ENCODE measurements at places on chromosomes 2 and 18.

DNA sequence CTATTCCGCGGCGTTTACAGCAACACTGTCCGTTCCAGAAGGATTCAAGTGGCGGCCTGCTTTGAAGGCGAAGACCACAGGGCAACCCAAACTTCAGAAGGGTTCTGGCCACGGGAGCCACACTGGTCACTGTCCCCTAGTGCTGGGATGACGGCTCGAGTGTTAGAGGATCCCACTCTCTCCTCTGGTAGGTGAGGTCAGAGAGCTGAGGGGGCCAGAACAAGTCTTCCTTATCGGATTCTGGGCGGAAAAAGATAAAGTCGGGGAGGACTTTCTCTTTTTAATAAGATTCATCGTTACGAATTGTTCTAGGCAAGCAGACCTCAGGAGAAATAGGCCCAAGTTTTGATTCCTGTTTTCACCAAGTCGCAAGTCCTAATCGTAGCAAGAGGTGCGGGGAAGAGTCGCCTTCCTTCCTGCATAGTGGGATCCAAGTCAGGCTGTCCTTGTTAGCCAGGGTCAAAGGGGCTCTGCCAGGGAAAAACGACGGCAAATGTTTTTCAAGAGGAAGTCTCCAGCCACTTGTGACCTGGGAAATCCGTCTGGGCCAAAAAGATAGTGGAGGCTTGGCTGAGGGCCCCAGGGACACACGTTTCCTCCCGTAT, 864 bp upstream of the MYL12A start:
- no peak for DNase-seq

DNA sequence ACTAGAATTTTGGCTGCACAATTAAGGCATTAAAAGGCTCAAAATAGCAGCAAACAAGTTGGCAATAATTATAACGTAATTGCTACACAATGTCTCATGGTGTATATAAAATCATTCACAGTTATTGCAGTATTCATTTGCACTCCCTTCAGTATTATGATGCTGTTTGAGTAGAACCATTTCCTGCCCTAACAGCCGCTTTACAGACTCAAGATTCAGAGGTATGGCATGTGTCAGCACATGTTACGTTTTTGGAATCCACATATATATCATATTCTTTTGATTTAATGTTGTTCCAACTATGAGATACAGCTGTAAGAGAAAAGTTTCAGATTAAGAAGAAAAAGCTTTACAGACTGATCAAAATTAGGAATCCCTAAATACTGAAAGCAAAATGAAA, 56.3 kb upstream of the NCKAP5 start:
- DNase-seq, result no peak

GRCh38 chr18:8980496-8980895, 122.0 kb upstream of the NDUFV2 start:
- no peak for DNase-seq

GRCh38 chr2:198327526-198327925, 523.1 kb downstream of the PLCL1 start:
- DNase-seq, result no peak

- no peak for DNase-seq
These were observed 8.6 kb downstream of the SH3RF3 start for GRCh38 chr2:109137616-109138015.

DNA sequence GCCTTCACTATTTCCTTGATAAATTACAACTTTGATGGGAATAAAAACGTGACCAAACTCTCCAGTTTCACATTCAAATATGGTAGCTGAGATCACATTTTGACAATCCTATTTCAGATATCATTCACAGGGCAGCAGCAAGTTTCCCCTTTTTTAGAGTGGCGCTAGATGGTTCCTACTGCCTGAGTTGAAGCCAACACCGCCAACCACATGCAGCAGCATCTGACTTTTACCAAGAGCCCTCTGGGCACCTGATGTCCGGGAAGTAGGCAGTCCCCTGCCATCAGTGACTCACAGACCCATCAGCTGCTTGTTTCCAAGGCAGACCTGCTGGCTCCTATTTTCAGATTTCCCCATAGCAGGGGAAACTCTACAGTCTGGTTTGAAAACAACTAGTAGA, 4.0 kb upstream of the MREG start:
- DNase-seq, result no peak

GRCh38 chr18:77067291-77068061, 65.1 kb downstream of the MBP start:
- peak; percentile 58 for DNase-seq

GRCh38 chr2:75431763-75432162, 129.0 kb downstream of the EVA1A start:
- DNase-seq, result no peak

DNA sequence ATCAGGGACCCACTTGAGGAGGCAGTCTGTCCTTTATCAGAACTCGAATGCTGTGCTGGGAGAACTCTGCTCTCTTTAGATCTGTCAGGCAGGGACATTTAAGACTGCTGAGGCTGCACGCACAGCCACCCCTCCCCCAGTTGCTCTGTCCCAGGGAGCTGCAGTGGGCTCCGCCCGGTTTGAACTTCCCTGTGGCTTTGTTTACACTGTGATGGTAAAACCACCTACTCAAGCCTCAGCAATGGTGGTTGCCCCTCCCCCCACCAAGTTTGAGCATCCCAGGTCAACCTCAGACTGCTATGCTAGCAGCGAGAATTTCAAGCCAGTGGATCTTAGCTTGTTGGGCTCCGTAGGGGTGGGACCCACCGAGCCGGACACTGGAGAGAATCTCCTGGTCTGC, 11.8 kb upstream of the LHCGR start:
- DNase-seq, result no peak

DNA sequence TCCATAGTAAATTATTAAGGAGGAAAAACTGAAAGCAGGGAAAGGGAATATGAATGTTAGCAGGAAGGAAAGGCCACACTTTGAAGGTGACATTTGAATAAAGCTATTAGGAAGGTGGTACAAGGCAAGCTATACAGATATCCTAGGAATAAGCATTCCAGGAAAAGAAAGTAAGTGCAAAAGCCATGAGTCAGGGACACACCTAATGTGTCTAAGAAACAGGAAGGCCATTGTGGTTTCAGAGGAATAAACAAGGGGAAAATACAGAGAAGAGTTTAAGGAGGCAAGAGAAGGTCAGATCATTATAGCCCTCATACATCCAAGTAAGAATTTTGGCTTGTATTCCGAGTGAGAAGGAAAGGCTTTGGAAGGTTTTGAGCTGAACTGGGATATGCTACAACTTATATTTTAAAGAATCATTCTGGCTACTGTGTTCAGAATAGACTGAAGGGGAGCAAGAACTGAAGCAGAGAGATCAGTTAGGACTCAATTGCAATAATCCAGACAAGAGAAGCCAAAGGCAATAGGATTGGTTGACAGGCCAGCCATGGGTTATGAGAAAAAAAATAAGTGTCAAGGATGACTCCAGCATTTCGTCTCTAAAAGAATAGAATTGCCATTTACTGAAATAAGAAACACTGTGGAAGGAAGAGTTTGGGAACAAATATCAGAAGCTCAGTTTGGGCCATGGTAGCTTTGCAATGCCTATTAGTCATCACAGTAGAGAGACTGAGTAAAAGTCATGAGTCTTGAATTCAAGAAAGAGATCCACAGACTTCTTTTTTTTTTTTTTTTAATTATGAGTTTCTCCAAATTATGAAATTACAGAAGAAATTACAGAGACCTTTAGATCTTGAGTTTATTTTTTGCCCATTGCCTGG, 11.3 kb downstream of the RAD51AP2 start:
- no peak for DNase-seq

GRCh38 chr2:1750933-1751766, 6.8 kb upstream of the PXDN start:
- peak; percentile 11 for DNase-seq

DNA sequence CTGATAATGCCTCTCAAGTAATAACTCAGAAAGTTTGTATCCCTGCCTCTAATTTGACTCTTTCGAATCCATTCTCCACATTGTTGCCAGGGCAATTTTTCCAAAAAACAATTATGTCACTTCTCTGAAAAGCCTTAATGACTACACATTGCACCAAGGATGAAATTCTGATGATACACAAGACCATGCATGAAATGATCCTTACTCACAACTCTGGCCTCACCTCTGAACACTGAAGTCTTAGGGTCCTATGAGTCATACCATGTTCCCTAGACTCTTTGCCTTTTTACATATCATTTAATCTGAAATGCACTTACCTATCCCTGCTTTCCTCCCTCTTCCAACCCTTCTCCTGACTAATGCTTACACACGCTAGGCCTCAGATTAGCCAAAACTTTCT, 51.0 kb downstream of the WDPCP start:
- no peak for DNase-seq

DNA sequence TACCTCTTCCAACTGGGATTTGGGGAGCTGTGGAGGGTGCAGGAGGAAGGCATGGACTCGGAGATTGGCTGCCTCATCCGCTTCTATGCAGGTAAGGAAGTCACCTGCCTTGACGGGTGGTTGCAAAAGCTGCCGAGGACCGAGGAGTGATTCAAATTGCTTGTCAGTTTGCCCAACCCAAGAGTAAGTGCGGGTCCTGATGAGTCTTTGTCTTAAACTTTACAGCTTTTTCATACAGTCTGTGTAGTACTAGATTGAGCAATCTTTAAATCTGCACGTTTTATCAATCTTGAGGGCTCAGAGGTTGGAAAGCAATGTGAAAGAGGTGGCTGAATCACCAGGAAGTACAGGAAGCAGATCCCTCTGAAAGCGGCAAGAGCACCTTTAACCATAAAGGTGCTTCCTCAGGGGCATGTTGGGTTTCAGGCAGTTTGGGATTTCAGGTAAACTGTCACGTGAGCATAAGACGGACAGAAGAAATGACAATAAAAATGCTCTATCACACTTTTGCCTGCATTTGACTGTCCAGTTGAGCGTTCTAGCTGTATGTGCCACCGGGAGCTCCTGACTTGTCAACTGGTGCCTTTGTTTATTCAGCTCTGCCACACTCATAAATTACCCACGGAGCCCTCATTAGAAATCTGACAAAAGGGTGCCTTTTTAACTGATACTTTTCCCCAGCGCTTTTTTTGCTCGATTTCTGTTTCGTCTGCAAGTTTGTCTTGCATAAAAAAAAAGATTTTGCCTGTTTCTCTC, 2.0 kb downstream of the PHLPP1 start:
- DNase-seq, result peak; percentile 17

GRCh38 chr2:137047369-137047768, 282.0 kb downstream of the THSD7B start:
- DNase-seq, result no peak

GRCh38 chr2:113225263-113226259, 51.8 kb downstream of the PSD4 start:
- DNase-seq, result no peak

GRCh38 chr2:240596491-240596931, 10.0 kb downstream of the CAPN10 start:
- no peak for DNase-seq

GRCh38 chr2:133344849-133345248, 223.4 kb downstream of the NCKAP5 start:
- DNase-seq, result no peak

- DNase-seq, result no peak
These were observed 40.4 kb upstream of the SMAD2 start for GRCh38 chr18:47970664-47971531.

DNA sequence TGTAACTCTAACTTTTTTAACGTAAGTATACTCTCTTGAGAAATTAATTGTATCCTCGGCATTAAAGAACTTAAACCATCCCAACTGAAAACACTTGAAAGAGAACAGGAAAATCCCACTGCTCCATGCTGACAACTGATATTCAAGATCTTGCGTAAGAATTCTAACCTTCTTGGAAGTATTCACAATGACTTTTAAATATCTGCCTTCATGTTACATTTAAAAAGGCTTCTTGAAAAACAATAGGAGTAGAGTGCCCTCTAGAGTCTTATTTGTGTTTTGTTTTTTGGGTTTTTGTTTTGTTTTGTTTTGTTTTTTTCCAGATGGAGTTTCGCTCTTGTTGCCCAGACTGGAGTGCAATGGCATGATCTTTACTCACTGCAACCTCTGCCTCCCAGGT, 65.4 kb upstream of the DNAJC10 start:
- no peak for DNase-seq

GRCh38 chr2:17323697-17324096, 194.5 kb downstream of the RAD51AP2 start:
- no peak for DNase-seq

DNA sequence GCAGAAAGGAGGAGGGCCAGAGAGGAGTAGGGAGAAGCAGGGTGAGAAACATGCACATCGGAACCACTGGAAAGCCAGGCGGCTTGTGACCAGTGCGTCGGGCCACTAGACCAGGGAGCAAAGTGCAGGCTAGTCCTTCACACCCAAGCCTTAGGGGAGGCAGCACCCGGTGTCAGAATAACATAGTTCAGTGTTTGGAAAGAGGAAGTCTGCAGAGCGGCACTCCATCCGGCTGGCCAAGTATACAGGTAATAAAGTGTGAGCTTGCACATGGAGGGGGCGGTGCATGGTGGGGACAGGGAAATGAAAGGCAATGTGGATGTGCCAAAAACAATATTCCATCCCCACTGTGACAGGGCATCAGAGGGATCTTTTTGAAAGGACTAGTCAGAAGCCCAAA, 69.7 kb downstream of the ZNF521 start:
- DNase-seq, result no peak

DNA sequence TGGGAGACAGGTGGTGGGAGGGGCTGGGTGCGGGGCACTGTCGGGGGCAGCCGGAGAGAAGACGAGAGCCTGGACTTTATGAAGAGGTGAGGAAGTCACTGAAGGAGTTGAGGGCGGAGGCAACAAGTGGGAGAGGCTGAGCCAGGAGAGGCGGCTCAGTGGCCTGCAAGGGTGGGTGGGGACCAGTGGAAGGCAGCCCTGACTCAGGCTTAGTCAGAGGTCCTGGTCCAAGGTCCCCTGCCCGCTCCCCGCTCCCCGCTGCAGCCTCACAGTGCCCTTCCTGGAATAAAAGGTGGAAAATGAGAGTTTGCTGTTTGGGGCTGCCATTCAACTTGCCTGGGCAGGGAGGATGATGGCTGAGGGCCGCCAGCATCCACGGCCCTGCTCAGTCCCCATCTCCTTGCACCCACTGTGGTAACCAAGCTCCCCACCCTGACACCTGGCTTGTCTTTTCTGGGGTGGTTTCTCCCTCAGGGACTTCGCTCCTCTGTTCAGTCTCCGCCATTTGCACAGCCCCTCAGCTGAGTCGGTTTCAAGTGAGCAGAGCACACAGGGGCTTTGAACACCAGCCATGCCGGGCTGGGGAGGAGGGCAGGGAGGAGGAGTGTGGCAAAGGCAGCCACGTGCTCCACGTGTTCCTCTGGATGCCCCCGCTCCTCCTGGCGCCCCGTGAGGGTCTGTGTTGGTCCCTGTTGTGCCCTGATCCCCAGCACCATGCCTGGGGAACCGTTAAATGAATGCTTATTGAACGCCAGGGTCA, 13.7 kb upstream of the RALB start:
- no peak for DNase-seq

- no peak for DNase-seq
These were observed 40.5 kb upstream of the BMP10 start for GRCh38 chr2:68911709-68912108.

DNA sequence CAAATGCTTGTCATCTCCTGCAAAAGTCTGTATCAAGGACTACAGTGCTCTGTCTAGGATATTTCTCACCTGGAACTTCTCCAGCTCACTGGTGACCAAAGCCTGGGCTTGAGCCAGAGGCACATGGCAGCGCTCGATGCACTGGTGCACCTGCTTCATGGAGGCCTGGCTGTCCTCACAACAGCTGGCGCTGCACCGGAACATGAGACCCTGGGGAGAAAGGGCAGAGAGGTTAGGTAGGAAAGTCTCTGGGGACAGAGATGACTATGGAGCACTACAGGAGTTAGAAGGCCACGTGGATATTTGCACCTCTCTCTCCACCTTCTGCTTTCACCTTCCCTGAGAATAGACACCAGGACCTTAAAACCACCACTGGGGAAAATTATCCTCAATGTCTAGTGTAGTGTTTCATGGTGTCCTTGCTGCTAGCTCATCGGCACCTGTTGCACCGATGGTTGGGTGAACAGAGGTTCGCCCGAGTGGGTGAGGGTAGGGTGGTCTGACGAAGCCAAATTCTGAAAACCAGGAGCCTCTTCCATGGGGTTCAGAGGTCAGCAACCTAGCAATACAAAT, 1.0 kb downstream of the FAM136A start:
- no peak for DNase-seq
